Glutamatergic neuron (in vitro differentiated cells): ENCODE measurements at places on chromosomes 2 and 18. TPM values are rescaled to one million over a fixed set of nuclear protein-coding genes. Genes with fewer than 3 reads are reported as not detected.

DNA sequence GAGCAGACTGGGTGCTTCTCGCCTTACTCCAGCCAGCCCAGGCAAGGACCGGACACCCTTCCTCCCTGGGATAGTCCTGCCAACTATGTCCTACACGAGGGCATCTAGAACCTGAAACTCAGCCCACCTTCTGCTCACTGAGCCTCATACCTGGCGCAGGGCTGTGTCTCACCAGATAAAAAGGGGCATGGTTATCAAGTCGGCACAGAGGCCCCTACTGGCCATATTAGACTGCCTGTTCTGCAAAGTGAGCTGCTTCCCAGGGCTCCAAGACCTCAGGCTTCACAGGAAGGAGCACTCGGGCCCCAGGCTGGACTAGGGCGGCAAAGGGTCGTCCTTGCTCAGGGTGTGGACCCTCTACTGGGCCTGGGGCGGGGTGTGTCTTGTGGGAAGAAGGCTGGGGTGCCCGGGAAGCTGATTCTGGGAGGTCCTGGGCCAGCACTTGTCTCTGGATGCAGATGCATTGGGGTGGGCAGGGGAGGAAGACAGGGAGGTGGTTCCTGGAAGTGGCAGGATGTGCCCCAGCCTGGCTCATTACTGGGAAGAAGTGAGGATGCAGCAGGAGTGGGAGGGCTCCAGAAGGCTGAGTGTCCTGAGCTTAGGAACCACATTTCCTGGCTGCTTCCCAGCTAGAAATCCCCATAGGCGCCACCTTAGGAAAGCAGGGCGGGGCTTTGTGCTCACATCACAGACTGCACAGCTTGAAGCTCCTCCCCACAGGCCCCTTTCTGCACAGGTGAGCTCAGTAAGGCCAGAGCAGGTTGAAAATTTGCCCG, 19.6 kb downstream of the EHD3 start:
- H3K27me3 ChIP-seq: no peaks in the 10 kb centered on the region
- H3K27ac ChIP-seq: no peak overlapping the region
- no peak for DNase-seq
- H3K4me1 ChIP-seq: peaks cover 13% of the 10 kb centered on the region
- no peak overlapping the region for H3K4me3 ChIP-seq

DNA sequence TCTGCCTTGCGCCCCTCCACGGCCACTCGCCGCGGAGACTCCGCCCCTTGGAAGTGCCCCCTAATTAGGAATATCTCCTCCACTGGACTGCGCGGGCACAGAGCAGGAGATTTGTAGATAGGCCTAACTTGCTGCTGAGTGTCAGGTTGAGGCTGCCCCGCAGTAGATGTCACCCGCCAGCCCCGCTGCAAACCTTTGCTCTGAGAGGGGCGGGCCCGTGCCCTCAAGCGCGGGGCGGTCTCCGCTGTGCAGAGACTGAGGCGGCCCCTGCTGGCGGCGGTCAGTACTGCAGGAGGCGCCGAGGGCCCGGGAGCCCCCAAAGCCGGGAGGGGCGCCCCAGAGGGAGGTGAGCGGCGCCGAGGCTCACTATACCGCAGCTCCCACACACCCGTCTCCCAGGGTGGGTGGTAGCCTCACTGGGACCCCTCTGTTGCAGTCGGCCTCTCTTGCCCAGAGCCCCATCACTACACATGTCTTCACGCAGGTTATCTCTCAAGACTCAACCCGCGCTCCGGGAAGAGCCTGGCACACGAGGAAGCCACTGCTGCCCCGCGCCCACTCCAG, 2.9 kb upstream of the NEURL3 start:
- peak; percentile 87 for DNase-seq
- H3K4me1 ChIP-seq: peaks cover 5% of the 10 kb centered on the region
- peaks cover 1% of the 10 kb centered on the region for H3K27me3 ChIP-seq
- no peak overlapping the region for H3K27ac ChIP-seq
- H3K36me3 ChIP-seq: no peaks in the 10 kb centered on the region

- H3K36me3 ChIP-seq: no peaks in the 10 kb centered on the region
- H3K27ac ChIP-seq: no peak overlapping the region
- no peak for DNase-seq
- H3K27me3 ChIP-seq: no peaks in the 10 kb centered on the region
Observed at GRCh38 chr2:17000184-17000482, 334.5 kb upstream of the CYRIA start.

- no peaks in the 10 kb centered on the region for H3K36me3 ChIP-seq
- H3K27me3 ChIP-seq: no peaks in the 10 kb centered on the region
- H3K4me1 ChIP-seq: no peaks in the 10 kb centered on the region
- no peak overlapping the region for H3K4me3 ChIP-seq
- DNase-seq: no peak
Observed at GRCh38 chr2:76678383-76679024, 843.7 kb downstream of the LRRTM4 start.

GRCh38 chr18:10029711-10030110, 115.9 kb downstream of the VAPA start:
- no peak overlapping the region for H3K27ac ChIP-seq
- H3K4me3 ChIP-seq: no peak overlapping the region
- peaks cover 7% of the 10 kb centered on the region for H3K36me3 ChIP-seq
- peaks cover 14% of the 10 kb centered on the region for H3K4me1 ChIP-seq
- no peak for DNase-seq
- peaks cover 7% of the 10 kb centered on the region for H3K27me3 ChIP-seq

GRCh38 chr18:58808349-58808748, 56.3 kb upstream of the ZNF532 start:
- peaks cover 7% of the 10 kb centered on the region for H3K4me1 ChIP-seq
- H3K27ac ChIP-seq: no peak overlapping the region
- DNase-seq: no peak
- no peaks in the 10 kb centered on the region for H3K36me3 ChIP-seq

GRCh38 chr2:42876326-42876751, 84.0 kb upstream of the HAAO start:
- no peak overlapping the region for H3K4me3 ChIP-seq
- no peaks in the 10 kb centered on the region for H3K27me3 ChIP-seq
- no peak for DNase-seq
- no peaks in the 10 kb centered on the region for H3K4me1 ChIP-seq
- no peaks in the 10 kb centered on the region for H3K36me3 ChIP-seq

DNA sequence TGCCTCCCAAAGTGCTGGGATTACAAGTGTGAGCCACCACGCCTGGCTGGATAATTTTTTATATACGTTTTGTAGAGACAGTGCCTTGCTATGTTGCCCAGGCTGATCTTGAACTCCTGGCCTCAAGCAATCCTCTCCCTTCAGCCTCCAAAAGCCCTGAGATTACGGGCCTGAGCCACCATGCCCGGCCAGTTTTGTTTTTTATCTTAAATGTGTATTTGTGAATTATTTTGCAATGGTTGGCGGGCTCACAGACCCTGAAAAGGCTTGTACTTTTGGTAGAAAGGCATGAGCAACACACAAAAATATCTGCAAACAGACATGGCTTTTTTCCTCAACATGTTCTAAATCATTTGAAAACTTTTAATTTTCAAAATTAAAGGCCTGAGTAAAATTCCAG, 73.4 kb upstream of the TMEM18 start:
- no peak for DNase-seq
- no peak overlapping the region for H3K27ac ChIP-seq
- H3K4me3 ChIP-seq: no peak overlapping the region
- peaks cover 2% of the 10 kb centered on the region for H3K4me1 ChIP-seq
- H3K36me3 ChIP-seq: no peaks in the 10 kb centered on the region

DNA sequence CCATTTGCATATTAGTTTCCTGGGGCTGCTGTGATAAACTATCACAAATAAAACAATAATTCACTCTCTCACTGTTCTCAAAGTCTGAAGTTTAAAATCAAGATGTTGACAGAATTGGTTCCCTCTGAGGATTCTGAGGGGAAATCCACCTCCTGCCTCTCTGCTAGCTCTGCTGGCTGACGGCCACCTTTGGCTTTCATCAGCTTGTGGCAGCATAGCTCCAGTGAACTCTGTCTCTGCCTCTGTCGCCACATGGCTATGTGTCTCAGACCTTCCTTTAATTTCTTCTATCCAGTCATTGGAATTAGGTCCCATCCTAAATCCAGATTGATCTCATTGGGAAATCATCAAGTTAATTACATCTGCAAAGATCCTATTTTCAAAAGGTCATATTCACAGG, 38.9 kb upstream of the TRIM43 start:
- DNase-seq: no peak
- H3K27me3 ChIP-seq: peaks cover 2% of the 10 kb centered on the region
- H3K4me1 ChIP-seq: peaks cover 2% of the 10 kb centered on the region
- H3K4me3 ChIP-seq: no peak overlapping the region
- no peak overlapping the region for H3K27ac ChIP-seq
- H3K36me3 ChIP-seq: no peaks in the 10 kb centered on the region

DNA sequence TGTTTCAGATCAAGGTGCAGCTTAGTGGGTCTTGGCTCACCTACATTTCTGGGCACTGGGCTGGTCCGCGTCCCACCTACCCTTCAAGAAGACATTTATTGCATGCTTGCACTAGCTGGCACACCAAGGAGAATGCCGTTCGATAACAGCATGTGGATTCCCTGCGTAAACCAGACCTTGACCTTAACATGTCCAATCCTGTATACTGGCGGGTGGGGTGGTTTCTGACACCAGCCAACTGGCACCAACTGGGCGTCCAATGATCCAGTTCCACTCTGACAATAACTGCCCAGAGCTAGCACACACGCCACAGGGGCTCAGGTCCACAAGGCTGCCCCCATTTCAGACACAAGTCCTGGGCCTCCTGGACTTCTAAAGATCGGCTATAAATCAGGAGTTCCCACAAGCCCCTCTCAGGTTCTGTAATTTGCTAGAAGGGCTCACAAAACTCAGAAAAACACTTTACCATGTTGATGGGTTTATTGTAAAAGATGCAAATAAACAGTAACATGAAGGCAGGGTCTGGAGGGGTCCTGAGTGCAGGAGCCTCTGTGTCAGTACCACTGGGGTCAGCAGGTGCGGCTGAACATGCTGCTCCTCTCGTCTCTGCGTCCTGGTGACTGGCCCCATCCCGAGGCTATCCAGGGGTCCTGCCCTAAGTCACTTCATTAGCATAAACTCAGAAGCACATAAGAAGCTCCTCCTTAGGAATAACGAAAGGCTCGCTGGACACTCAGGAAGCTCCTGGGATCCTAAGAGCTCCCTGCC, 161.8 kb downstream of the HDAC4 start:
- peaks cover 5% of the 10 kb centered on the region for H3K27me3 ChIP-seq
- no peaks in the 10 kb centered on the region for H3K36me3 ChIP-seq
- peaks cover 64% of the 10 kb centered on the region for H3K4me1 ChIP-seq
- no peak for DNase-seq
- H3K27ac ChIP-seq: peak overlapping the region; percentile 97

DNA sequence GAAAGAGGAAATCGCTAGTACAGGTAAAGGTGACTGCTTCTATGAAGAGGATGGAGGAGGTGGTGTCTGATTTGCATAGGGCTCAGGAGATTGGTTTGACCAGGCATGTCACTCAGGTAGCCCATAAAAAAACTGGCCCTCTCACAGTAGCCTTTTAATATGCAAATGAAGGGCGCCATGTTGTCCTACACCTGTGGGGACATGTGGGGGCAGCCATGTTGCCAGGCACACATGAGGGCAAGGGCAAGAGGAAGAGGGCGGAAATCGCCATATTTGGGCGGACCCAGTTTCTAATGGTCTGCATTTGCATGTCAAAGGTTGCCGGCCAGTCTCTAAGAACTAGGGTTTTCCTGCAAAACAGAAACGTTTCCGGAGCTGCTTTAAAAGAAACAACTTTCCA, 1330.6 kb downstream of the DSC3 start:
- peaks cover 4% of the 10 kb centered on the region for H3K4me1 ChIP-seq
- H3K27ac ChIP-seq: no peak overlapping the region
- H3K27me3 ChIP-seq: no peaks in the 10 kb centered on the region
- DNase-seq: no peak

GRCh38 chr2:233992513-233993217, 57.8 kb upstream of the SPP2 start:
- H3K36me3 ChIP-seq: peaks cover 5% of the 10 kb centered on the region
- DNase-seq: no peak
- peaks cover 35% of the 10 kb centered on the region for H3K4me1 ChIP-seq

GRCh38 chr18:9421901-9422327, 53.4 kb upstream of the RALBP1 start:
- no peak overlapping the region for H3K4me3 ChIP-seq
- DNase-seq: no peak
- H3K27me3 ChIP-seq: no peaks in the 10 kb centered on the region
- peaks cover 5% of the 10 kb centered on the region for H3K4me1 ChIP-seq

GRCh38 chr18:78240101-78240500, 739.5 kb upstream of the SALL3 start:
- H3K27ac ChIP-seq: no peak overlapping the region
- H3K4me3 ChIP-seq: no peak overlapping the region
- H3K4me1 ChIP-seq: peaks cover 4% of the 10 kb centered on the region
- H3K36me3 ChIP-seq: peaks cover 7% of the 10 kb centered on the region
- peaks cover 8% of the 10 kb centered on the region for H3K27me3 ChIP-seq
- no peak for DNase-seq

Gene RNF149
- total RNA-seq: 26.9 TPM

Gene PAX3
- 31.2 TPM for total RNA-seq

Gene MALL
- total RNA-seq: 0.49 TPM
